H54 (cell line): ENCODE measurements at places on chromosomes 13 and 19.
A peak's percentile ranks its signal among the peaks of the same experiment; 100 is the strongest.

GRCh38 chr13:43431290-43431716 lies 355.5 kb downstream of the ENOX1 start:
- no peak for DNase-seq

GRCh38 chr19:15259907-15260306 lies 27.7 kb upstream of the EPHX3 start:
- DNase-seq, result no peak

DNA sequence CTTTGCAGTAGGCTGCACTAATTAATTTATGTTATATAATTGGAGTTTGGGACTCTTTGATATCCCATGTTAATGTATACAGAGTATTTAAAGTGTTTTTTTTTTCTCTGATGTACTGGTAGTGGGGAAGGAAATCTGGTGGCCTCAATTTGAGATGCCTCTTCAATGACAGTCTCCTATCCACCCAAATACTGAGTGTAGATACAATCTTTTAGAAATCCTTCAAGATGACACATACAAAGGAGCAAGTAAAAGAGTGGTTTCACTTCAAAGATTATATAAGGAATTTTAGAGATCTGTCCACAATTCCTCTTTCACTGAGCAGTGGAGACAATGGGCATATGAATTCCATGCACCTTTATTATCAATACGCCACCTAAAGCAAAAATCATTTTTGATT lies 15.1 kb downstream of the NALCN start:
- DNase-seq, result no peak

- DNase-seq, result peak; percentile 22
These were observed 432 bp downstream of the ZNF611 start for GRCh38 chr19:52734331-52734892.

DNA sequence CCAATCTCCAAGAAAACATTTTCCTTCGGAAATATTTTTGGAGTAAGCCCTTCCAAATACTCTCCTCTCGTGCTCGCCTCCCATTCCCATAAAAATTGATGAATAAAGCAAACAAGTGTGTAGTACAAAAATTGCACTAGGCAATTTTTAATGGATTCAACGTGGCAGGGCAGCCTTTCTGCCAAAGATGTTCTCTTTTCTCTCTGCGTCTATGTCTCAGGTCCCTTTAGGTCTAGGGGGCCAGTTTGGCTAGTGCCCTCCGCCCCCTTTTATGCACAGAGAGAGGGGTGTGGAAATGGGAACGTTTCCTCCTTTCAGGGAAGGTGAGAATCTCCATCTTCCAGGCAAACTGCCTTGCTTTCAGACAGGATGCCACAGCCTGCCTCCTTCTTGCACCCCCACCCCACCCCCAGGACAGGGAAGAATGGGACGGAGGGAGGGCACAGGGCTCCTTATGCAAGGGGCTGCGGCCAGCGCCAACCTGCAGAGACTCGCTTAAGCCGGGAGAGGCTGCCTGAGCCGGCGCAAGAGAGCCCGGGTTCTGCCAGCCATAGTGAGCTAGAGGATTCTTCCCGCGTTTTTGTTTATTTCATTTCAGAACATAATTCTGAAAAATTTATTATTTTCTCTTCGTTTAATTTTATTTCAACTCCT lies 2.7 kb upstream of the ZIC2 start:
- no peak for DNase-seq

DNA sequence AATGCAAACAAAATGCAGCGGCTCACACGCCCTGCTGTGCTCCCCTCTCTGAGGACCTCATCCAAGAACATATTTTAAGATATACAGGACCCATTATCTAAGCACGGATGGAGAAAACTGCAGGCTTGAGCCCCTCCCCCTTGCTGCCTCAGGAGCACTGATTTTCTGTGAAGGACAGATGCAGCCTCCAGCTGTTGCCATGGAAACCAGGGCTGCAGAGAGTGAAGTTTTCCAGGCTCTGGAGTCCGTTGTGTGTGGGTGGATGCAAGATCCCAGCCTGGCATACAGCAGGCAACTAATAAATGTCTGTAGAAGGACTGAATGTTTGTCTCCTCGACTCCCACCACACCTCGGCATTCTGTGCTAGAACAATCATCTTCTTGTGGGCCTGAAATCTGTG lies 105.6 kb upstream of the PEG3 start:
- DNase-seq, result no peak

DNA sequence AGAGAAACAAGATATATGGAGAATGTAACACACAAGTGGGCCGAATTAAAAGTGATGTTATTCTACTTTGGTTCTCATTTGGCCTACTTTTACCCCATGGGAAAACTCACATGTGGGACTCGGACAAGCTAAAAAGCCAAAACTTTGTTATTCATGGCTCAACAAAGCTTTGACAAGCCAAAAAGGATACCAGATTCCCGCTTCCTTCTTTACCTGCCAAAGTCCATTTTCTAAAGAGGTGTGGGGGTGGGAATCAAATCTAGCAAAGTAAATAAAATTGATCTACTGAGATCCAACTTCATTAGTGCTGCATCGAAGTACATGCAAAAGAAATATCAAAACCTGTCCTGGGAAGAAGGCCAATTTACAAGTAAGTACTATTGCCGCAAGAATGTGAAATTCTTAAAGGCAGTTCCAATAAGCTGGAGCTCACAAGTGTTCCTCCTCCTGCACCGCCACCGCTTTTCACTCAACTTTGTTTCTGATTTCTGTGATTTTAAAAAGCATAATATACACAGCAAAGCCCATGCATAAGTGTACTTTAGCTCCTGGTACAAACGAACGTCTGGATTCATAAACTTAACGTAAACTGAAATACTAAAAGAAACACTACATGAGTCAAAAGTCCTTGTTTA lies 1.1 kb downstream of the LNX2 start:
- no peak for DNase-seq

DNA sequence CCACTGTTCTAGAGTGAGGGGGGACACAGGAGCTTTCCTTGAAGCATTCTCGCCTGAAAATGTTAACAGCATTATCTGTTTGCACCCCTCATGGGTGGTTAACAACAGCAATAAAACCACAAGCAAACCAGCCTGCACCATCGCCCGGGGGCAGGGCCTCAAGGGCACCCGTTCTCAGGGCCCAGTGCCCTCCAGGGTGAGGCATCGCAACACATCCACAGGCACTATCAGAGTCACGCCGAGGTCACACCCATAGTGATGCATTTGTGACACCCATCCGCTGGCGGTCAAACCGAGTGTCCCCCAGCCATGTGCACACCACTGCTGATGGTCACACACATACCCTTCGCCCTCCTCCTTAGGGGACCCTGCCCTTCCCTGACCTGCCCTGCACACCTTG lies 4.6 kb downstream of the FUT5 start:
- DNase-seq, result no peak

DNA sequence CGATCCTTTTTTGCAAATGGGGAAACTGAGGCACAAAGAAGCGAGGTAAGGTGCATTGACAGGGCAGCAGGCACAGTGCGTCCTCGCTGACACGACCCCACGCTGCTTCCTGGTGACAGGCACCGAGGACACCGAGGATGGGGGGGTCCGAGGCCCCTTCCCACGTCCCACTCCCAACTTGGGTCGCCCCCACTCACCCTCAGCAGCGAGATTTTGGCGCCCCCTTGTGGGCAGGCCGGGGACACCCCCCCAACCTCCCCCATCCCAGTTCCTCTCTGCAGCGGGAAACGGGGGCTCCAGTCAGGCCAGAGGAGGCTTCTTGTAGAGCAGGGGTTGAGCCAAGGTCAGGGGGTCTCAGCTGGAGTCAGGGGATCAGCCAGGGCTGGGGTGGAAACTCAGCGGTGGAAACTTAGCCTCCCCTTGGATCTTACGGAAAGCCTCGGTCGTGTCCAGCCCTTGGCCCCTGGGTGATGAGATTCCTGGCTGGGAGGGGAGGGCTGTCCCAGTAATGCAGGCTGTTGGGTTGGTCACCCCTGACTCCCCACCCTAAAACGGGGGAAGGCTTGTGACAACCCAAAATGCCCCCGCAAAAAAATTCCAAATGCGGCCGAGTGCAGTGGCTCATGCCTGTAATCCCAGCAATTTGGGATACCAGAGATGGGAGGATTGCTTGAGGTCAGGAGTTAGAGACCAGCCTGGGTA lies 8.2 kb downstream of the SMIM24 start:
- no peak for DNase-seq

- DNase-seq, result no peak
These were observed 70.8 kb downstream of the LNX2 start for GRCh38 chr13:27549406-27549981.

DNA sequence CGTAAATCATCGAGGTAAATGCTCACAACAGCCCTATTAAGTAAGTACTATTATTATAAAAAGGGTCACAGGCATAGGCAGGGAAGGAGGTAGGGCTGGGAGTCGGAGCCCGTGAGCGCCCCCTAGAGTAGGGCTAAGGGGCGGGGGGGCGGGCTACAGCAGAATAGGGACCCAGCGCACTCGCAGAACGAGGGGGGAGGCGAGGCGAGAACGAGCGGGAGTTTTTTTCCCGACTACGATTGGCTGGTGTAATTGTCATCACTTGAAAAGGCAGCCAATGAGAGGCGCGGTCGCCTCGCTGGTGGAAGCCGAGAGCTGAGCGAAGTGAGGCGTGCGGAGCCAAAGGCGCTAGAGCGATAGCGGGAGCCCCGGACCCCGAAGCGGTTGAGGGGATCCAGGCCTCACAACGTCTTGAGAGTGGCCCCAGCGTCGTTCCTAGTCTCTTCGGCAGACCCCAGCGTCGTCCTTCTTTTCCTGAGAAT lies 24.2 kb downstream of the KEAP1 start:
- DNase-seq, result peak; percentile 85

GRCh38 chr13:18943273-18943672 lies 238.4 kb downstream of the TUBA3C start:
- no peak for DNase-seq

DNA sequence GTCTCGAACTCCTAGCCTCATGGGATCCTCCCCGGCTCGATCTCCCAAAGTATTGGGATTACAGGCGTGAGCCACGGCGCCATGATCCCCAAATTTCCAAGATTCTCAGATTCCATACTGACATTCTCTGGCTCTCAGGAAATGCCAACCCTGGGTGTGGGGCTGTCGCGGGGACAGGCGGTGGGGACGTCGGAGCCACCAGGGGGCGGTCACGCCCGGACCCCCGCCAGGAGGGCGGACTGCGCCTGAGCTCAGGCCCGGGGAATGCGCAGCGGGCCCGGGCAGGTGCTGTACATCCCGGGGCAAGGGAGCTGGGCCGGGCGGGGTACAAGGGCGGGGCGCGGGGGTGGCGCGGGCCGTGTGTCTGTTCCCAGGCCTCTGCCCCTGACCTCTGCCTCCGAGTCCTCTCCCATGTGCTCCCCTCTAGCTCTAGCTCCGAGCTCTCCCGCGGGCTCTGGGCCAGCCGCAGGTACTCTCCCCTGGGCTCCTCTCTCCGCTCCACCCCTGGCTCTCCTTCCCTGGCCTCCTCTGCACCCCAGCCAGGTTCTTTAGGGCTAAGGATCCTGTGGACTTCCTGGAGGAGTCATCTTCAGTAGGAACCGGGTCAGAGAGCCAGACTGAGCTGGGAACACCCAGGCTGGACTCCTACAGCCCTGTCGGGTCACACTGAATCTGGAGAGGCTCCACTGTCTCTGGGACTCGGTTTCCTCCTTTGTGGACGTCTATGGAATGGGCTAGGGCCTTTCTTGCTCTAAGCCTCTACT lies 2.4 kb downstream of the PPP1R13L start:
- DNase-seq, result no peak

GRCh38 chr19:57546513-57546912 lies 13.2 kb downstream of the ZNF550 start:
- no peak for DNase-seq

- no peak for DNase-seq
These were observed 37.0 kb downstream of the ZNF136 start for GRCh38 chr19:12199757-12200419.
